Activated CD8-positive, alpha-beta T cell treated with anti-CD3 and anti-CD28 coated beads for 36 hours (primary cell): ENCODE measurements at places on chromosomes 6 and 20. TPM values are rescaled to one million over a fixed set of nuclear protein-coding genes. Genes with fewer than 3 reads are reported as not detected.

DNA sequence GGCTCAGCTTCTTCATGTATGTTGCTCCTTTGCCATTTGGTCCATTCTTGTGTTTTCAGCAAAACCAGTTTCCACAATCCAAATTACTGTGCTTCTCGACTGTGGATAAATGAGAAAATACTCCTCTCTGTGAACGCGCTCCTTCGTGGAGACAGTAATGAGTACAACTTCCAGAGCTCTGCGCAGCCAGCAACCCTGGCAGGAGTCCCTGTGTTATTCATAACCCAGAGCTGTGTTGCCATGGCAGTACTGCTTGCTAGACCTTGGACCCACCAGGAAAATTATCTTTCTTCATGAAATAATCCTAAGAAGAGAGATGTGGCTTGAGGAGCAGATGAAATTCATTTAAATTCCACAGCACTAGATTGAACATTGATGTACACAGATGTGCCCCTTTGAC lies 73.7 kb downstream of the SLC22A3 start:
- no peaks in the 10 kb centered on the region for H3K36me3 ChIP-seq
- peaks cover 29% of the 10 kb centered on the region for H3K27me3 ChIP-seq
- no peak for DNase-seq
- H3K4me3 ChIP-seq: no peak overlapping the region
- H3K27ac ChIP-seq: no peak overlapping the region

GRCh38 chr6:76843054-76843822 lies 620.1 kb downstream of the HTR1B start:
- no peaks in the 10 kb centered on the region for H3K4me1 ChIP-seq
- no peaks in the 10 kb centered on the region for H3K36me3 ChIP-seq
- no peak overlapping the region for H3K4me3 ChIP-seq

DNA sequence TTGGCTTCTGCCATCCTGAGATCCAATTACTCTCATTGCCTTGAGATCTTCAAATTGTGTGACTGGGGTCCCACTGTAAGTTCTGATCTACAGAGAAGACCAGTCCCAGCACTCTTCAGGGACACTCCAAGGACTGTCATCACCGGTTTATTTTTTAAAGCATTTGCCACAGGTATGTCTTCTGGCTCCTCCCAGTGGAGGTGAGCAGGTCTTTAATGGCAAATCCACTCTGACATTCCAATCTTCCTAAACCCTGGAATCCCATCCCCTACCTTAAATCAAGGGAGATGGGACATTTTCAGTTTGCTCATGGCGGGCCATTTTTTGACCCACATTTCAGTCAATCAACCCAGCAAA lies 35.2 kb upstream of the IYD start:
- H3K27ac ChIP-seq: no peak overlapping the region
- H3K36me3 ChIP-seq: no peaks in the 10 kb centered on the region
- peaks cover 11% of the 10 kb centered on the region for H3K27me3 ChIP-seq
- DNase-seq: no peak
- H3K4me3 ChIP-seq: no peak overlapping the region
- no peaks in the 10 kb centered on the region for H3K4me1 ChIP-seq

GRCh38 chr6:79755967-79756366 lies 124.8 kb downstream of the SH3BGRL2 start:
- H3K27me3 ChIP-seq: peaks cover 18% of the 10 kb centered on the region
- H3K27ac ChIP-seq: no peak overlapping the region
- no peaks in the 10 kb centered on the region for H3K36me3 ChIP-seq

- peaks cover 3% of the 10 kb centered on the region for H3K4me1 ChIP-seq
- H3K4me3 ChIP-seq: no peak overlapping the region
- no peak overlapping the region for H3K27ac ChIP-seq
- no peaks in the 10 kb centered on the region for H3K27me3 ChIP-seq
- DNase-seq: no peak
- H3K36me3 ChIP-seq: no peaks in the 10 kb centered on the region
These were observed 10.1 kb upstream of the PRL start for GRCh38 chr6:22306741-22307466.

DNA sequence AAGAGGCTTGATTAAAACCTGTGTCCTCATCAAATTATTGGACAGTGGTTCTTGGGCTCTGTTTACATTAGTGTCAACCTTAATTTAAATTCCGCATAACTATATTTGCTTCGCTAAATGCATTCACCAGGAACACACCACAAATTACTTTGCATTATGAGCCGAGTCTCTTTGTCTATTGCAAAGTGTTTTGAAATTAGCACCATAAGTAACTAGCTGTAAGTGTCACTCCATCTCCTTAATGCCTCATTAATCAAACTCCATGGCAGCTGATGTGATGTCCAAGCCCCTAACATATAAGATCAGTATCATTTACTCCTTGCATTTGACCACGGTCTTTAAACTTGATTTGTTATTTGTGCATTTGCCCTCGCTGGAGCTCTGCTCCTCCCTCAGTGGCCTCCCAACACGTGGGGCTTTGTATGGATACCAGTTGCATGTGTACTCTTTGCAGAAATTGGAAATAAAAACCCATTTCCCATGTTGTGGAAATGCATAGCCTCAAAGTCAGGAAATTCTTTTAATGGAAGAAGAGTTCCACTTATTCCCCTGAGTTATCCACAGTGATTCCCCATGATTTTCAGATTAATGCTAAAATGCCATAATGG lies 24.6 kb downstream of the FOXA2 start:
- no peaks in the 10 kb centered on the region for H3K4me1 ChIP-seq
- H3K27ac ChIP-seq: no peak overlapping the region
- no peaks in the 10 kb centered on the region for H3K36me3 ChIP-seq
- peaks cover 57% of the 10 kb centered on the region for H3K27me3 ChIP-seq

DNA sequence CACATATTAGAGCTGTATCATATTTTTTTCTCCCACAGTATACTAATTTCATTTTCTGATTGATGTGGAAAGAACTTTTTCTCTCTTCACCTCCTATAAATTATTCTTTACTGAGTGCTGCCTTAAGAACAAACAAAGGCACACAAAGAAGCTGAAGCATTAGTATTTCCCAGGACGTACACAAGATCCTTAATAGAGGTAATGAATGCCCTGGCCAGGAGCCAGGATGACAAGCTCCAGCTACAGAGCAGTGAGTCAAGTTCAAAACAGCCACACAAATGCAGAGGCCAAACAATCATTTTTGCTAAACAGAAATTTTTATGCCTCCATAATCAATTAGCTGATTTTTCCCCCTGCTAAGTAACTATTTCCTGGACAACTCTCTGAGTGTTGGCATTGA lies 639.6 kb downstream of the EPHA7 start:
- no peaks in the 10 kb centered on the region for H3K36me3 ChIP-seq
- H3K27ac ChIP-seq: no peak overlapping the region
- no peak for DNase-seq
- H3K27me3 ChIP-seq: no peaks in the 10 kb centered on the region
- H3K4me1 ChIP-seq: no peaks in the 10 kb centered on the region
- no peak overlapping the region for H3K4me3 ChIP-seq

The CCDC170 gene
- total RNA-seq: not detected

The GPLD1 gene
- 0.51 TPM for total RNA-seq

The TAAR8 gene
- total RNA-seq: not detected
